ENCODE measurements at places on chromosomes 16 and 17. TPM values are rescaled to one million over a fixed set of nuclear protein-coding genes. Genes with fewer than 3 reads are reported as not detected.

DNA sequence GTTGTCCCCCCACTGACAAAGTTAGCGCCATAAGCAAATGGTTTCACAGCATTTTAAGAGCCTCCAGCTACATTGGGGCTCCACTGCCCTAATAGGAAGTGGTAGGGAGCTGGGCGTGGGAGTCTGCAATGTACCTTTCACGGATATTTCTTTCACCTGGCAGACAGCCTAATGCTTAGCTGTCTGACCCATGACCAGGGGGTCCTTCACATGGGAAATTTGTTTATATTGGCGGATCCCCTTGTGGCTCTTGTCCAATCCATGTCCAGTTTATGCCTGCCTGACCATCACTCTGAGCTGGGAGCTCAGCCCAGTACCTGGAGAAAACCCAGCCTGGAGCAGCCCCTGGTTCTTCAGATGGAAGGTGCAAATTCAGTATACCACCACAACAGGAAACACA is 145.0 kb downstream of the ZNF18 start:
- DNase-seq = no peak
- H3K4me1 ChIP-seq = no peaks in the 10 kb centered on the region
- H3K4me3 ChIP-seq = no peak overlapping the region
- H3K36me3 ChIP-seq = no peaks in the 10 kb centered on the region

GRCh38 chr16:8585857-8586256 is 4.5 kb downstream of the TMEM114 start:
- DNase-seq = no peak
- no peak overlapping the region for H3K27ac ChIP-seq
- H3K27me3 ChIP-seq = peaks cover 28% of the 10 kb centered on the region
- H3K4me1 ChIP-seq = peaks cover 2% of the 10 kb centered on the region
- H3K36me3 ChIP-seq = no peaks in the 10 kb centered on the region

DNA sequence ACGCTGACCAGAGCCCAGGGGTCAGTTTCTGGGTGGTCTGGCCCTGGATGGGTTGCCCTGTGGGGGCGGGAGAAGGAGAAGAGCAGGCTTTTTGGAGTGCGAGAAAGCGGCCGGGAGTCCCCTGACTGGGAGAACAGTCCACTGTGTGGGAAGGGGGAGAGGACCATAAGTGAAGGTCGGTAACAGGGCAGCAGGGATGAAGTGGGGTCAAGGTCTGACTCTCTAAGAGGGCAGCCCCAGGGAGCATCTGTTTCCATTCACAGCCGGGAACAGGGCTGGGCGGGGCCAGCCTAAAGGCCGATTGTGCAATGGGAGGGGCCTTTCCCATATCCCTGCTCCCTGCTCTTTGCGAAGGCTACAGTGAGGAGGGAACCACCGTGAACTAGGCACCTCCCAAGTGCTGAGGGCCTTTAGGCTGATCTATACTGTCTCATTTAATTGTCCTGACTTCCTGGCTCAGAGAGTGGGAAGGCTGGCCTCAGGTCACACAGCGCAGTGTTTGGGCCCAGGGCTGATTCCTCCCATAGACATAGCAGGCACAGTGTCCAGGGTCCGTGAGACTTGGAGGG is 10.4 kb upstream of the WFDC1 start:
- no peak for DNase-seq
- H3K4me1 ChIP-seq = no peaks in the 10 kb centered on the region
- H3K27me3 ChIP-seq = peaks cover 15% of the 10 kb centered on the region
- H3K36me3 ChIP-seq = no peaks in the 10 kb centered on the region
- no peak overlapping the region for H3K27ac ChIP-seq

GRCh38 chr16:12204601-12205000 is 228.1 kb downstream of the SNX29 start:
- H3K36me3 ChIP-seq = no peaks in the 10 kb centered on the region
- no peak for DNase-seq
- H3K4me3 ChIP-seq = no peak overlapping the region
- H3K27ac ChIP-seq = no peak overlapping the region

DNA sequence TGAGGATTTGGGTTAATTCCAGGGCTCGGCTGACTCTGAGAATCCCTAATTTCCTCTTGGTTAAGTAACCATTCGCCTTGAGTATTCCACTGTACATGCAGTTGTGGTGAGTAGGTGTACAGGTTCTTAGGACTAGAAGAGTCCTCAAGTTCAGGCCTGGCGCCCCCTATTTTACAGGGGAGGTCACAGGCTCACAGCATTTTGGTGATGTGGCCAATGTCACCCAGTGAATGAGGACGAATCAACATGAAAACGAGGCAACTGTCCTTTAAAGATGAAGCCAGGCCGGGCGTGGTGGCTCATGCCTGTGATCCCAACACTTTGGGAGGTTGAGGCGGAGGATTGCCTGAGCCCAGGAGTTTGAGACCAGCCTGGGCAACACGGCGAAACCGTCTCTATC is 55.4 kb downstream of the ABCC6 start:
- H3K36me3 ChIP-seq = no peaks in the 10 kb centered on the region
- DNase-seq = no peak
- H3K27me3 ChIP-seq = peaks cover 2% of the 10 kb centered on the region
- H3K27ac ChIP-seq = no peak overlapping the region

The G6PC1 gene
- not detected for total RNA-seq

Measured in natural killer cell treated with Interleukin-12 subunit alpha and Interleukin-12 subunit beta and Interleukin-15 and Interleukin-18, amount 100 ng/mL, for 72 hours (primary cell).